ENCODE measurements at places on chromosomes 11 and 22. TPM values are rescaled to one million over a fixed set of nuclear protein-coding genes. Genes with fewer than 3 reads are reported as not detected.

DNA sequence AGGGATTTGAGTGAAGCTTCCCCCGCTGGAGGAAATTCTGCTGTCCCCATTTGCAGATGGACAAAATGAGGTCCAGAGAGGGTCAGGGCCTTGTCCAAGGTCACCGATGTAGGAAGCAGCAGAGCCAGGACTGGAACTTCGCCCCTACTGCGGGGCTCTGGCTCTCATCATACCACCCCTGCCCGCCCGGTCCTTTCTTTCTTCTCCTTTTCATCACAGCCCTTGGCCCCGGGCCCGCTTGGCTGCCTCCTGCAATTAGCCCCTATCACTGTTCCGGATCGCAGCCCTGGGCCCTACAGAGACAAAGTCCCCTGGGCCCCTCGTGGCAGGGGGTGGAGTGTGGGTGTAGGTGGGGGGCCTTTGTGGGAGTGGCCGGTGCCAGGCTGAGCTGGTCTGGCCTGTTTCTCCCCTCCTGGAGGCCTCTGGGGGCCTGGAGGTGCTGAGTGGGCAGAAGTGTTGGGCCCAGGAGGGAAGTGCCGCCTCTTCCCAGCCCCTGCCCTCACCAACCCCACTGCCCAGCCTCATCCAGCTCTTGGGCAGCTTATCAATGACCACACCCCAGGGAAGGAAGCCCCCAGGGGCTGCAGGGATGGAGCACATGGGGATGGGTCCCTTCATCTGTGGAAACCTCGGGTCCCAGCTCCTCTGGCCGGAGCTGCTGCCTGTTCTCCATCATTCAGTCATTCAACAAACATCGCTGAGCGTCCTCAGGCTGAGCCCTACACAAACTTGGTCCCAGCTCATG lies 3.4 kb downstream of the EMID1 start:
- no peak for DNase-seq

DNA sequence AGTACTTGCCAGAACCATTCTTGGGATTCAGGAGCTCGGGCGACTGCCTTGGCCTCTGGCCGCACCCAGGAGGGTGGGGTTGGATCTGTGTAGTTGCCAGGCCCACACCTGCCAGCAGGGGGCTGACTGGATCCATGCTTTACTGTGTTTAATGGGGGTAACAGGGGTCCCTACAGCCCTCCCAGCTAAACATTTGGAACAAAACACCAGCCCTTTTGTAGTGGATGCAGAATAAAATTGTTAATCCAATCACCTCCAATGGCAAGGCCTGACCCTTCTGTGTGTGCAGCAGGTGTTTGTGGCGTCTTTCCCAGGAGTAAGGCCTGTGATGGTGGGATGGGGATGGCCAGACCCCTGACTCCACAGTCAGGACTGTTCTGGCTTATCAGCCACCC lies 22.5 kb downstream of the SUN2 start:
- DNase-seq = no peak

GRCh38 chr11:111515591-111515990 lies 1.0 kb downstream of the HOATZ start:
- DNase-seq = no peak

DNA sequence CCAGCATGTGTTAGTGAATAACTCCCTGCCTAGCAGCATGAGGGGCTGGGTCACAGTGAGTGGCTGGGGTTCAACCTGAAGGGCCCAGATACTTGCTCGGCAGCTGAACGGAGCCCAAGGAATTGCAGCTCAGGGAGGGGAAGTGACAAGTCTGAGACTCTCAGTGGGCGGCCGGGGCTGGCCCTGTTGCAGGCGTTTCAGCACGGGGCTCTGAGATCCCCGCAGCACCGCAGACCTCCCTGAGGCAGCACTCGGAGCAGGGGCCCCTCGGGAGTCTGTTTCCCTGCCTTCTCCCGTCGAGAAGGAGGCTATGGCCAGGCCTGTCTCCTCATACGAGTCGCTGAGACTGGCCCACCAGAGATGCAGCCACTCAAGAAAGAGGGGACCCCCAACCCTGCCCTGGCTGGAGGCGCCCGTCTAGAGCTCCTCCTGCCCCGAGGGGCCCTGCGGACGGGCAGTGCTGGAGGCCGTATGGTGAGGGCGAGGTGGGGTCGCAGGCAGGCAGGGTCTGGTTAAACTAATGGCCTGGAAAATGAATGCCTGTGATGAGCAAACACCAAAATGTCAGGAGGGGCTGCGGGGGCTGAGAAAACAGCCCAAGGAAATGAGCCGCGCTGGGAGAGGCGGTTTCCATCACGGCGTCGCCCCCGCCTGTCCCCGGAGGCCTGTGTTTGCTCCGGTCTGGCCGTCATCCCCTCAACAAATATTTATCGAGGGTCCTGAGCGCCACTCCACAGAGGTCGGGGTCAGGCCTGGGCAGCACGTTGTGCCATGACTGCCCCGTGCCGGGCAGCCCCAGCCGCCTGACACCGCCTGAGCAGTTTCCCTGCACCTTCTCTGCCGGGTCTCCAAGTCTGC lies 9.3 kb downstream of the TSSC4 start:
- DNase-seq = no peak

GRCh38 chr11:134409552-134410429 lies 2.3 kb downstream of the B3GAT1 start:
- no peak for DNase-seq

DNA sequence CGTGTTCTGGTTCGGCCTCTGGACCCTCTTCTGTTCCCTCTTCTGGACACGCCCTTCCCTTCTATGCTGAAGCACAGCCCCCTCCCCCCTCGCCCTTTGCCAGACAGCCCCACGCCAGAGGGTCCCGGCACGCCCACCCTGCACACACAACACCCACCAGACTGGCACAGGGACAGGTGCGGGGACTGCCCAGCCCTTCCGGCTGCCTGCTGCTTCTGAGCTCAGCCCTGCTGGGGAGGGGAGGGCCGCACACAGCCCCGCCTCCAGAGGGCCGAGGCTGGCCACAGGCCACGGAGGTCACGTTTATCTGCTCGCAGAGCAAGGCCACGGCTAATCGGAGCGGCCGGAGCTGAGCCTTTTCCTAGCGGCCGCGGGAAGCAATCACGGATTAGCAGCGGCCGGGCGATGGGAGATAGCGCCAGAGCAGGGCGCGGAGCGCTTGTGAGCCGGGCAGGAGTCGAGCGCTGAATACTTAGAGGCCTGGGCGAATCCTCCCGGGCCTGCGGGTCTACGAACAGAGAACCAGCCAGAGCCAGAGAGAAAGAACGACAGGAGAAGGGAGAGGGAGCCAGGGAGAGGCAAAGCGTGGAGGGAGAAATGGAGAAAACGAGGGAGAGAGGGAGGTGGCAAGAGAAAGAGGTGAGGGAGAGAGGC lies 21.5 kb downstream of the OTUB1 start:
- no peak for DNase-seq

DNA sequence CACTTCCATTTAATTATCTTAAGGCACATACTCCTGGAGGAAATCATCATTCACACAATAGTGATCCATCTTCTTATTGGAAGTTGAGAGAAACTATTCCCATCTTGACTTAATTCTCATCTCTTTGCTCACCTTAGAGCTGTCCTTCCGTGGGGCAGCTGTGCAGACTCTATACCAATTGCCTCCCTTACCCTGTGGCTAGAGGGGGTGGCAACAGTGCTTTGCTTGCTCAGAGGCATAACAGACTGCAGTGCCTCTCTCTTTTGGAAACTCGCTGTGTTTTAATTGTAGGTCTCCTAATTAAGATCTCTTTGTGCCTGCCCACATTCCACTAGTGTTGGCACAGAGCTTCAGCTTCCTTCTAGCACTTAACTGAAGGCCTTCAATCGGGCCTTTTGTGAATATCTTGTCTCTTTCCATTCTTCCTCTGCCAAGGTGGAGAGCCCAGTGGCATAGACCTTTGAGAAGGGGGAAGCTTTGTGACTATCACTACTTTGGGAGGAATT lies 5.5 kb downstream of the KMT2A start:
- no peak for DNase-seq

- DNase-seq = no peak
Observed at GRCh38 chr11:10204021-10204420, 90.0 kb downstream of the SBF2 start.

GRCh38 chr22:31107894-31108218 lies 488 bp upstream of the SELENOM start:
- DNase-seq = no peak

DNA sequence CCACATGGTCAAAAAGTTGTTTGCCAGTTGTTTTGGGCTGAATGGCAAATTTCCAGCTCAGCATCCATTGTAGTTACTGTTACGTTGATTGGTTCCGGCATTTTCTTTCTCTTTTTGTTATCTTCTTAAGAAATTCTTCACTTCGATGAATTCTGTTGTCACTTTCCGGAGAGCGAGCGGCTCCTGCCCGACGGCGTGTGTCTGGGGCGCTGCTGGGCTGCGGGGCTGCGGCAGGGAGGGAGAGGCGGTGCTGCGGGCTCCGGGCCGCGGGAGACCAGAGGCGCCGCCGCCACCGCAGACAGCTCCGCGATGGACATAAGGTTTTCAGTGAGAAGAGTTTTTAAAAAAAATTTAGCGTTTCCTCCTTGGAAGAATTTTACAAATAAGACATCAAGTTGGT lies 117.4 kb downstream of the RRM1 start:
- DNase-seq = no peak

The OR51M1 gene
- total RNA-seq = not detected

The RAC2 gene
- total RNA-seq = 126 TPM

The OR10D3 gene
- total RNA-seq = not detected

The NCR3LG1 gene
- 5.5 TPM for total RNA-seq

The TMEM121B gene
- total RNA-seq = 0.68 TPM

The KLHL35 gene
- 4.7 TPM for total RNA-seq

The RCN1 gene
- total RNA-seq = 333 TPM

Measured in glomerular endothelial cell (primary cell).